ENCODE measurements at places on chromosomes 3 and 15.

DNA sequence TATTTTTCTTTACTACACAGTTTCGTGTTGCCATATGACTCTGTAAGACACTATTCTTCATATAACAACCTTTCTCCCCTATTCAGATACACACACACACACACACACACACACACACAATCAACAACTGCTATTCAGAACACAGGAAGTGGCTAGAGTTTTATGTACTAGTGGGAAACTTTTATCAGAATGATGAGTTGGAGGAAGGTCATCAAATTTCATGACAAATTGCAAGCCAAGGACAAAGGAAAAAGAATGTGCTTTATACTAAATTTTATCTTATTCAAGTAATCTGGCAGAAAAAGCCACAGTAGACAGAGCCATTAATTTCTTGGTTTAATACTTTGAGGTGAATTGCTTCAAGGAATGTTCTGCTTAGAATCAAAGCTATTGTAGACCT, 899.8 kb downstream of the ROBO2 start:
- no peak for DNase-seq

- DNase-seq: no peak
These were observed 33.6 kb downstream of the INTS14 start for GRCh38 chr15:65577129-65577996.

GRCh38 chr3:99678896-99679295, 40.5 kb downstream of the COL8A1 start:
- DNase-seq: no peak

DNA sequence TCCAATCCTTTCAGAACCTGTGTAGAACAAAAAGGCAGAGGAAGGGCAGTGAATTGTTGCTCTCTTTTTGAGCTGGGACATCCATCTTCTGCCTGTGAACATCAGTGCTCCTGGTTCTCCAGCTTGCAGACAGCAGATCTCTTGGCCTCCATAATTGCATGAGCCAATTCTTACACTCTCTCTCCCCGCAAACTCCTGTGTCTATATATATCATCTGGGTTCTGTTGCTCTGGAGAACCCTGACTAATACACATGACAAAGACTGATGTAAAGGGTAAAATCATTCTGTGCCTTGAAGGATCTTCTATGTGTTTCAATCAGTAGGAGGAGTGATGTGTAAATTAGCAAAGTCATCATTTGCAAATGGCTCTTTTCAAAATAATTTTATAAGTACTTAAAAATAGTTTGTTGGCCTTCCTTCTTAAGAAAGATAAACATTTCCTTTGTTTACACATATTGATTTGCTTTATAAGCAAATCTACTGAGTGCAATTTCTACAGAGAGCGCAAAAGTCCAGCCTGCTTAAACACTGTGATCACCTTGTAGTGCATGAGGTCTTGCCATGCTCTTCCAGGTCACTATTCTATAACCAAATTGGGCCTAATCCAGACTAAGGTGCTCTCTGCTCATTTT, 154.9 kb upstream of the ANKRD28 start:
- no peak for DNase-seq

- no peak for DNase-seq
These were observed 92.6 kb upstream of the VGLL4 start for GRCh38 chr3:11736136-11736833.

DNA sequence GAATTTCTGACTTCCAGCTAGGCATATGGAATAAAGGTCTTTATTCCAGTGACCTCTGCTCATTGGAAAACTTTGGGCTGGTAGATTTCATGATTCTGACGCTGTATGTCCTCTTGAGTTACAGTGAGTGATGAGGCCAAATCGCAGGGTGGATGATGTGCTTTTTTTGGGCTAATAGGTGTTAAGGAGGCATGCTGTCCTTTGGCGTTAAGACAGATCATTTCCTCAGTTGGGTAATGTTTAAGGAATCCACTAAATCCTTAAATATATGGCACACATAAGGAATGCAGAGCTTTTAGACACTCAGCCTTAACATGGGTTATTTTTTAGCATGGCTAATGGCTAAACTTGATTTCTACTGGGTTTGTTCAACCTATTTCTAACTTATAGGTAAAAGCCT, 87.9 kb downstream of the LPP start:
- DNase-seq: no peak

GRCh38 chr3:176992978-176993377, 204.3 kb downstream of the TBL1XR1 start:
- DNase-seq: no peak

DNA sequence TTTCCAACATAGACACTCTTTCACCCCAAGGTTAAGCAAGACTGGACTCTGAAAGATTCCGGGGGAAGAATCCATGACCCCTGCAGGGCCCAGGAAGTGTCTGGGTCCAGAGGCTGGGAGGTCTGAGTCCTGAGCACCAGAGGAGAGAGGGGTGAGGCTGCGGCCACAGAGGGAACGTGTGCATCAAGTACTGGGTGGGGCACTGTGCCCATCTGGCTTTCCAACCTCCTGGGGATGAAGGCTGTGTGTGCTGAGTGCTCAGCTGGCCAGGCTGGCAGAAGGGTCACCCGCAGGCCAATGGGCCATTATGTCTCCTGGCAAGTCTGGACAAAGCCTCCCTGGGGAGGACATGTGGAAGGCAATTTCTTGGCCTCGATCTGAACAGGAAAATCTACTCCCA, 3.3 kb downstream of the CHRNA3 start:
- no peak for DNase-seq

GRCh38 chr3:139928708-139929505, 6.1 kb upstream of the CLSTN2 start:
- DNase-seq: no peak

DNA sequence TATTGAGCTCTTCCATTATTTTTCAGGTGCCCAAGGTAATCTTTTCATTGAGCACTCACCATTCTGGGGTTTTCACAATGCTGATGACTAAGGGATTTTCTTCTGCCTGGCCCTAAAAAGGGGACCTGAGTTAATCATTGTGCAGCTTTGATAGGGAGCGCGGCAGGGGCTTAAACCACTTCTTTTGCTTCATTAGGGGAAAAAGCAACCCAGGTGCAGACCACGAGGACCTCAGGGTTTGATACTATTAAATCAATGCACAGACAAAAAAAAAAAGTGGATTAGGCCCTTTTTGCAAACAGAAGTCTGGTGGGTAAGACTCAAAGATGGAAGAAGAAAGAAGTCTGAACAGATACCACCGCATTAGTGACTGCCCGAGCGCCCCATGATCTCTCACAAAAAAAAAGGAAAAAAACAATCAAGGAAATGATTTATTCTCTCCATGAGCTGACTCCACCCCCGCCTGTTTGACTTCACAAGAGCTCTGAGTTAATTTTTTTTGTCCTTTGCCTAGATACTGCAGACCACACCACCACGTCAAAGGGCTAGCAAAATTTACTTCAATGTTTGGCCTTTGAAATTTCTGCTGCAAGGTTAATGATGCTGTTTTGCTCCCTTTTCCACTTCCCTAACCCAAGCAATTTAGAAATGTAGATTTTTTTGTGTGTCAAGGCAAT, 78.0 kb upstream of the FEZF2 start:
- no peak for DNase-seq

All from iPS-NIHi11 (cell line).